ENCODE measurements at places on chromosomes 2 and 18.

DNA sequence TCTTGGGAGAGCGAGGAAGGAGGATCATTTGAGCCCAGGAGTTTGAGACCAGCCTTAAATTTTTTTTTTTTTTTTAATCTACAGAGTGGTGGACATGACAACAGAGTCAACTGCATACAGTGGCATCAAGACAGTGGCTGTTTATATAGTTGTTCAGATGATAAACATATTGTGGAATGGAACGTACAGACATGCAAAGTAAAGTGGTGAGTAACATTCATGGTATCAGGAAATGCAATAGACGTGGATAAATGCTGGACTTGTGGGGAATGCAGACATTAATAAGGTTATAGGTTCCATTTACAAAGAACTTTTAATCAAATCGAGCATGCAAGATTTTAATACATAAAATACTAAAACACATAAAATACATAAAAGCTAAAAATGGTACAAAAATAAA lies 11.9 kb downstream of the WDR43 start:
- DNase-seq: no peak

DNA sequence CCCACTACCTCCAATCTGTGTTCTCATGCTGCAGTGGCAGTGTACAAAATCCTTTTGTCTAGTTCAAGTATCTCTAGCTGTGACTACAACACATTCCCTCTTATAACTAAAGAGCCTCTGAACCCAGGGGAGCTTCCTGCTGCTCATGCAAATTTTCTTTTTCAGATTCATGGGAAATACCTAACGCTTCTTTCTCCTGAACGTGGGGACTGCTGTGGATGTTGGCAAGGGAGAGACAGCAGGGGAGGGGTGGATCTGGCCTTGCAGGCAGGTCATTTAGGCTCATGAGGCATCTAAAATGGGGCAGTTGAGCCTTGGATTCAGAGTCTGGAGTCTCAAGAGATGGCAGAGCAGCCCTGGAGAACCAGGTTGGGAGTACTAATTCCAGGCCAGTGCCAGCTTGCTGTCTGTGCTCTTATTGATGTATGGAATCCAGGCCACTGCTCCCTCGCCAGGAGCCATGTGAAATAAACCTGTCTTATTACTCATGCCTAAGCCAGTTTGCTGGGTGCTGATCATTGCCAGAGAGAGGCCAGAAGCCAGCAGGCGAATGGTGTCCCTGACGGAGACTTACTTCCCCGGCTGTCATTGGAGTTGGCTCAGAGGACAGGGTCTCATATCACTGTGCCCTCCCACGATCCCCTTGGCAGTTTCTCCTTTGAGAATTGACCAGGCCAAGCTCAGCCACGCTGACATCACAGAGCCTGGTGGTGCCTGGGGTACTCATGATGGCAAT lies 29.2 kb upstream of the TNP1 start:
- DNase-seq: no peak

- DNase-seq: no peak
Measured at GRCh38 chr18:28005164-28005563, 171.8 kb downstream of the CDH2 start.

DNA sequence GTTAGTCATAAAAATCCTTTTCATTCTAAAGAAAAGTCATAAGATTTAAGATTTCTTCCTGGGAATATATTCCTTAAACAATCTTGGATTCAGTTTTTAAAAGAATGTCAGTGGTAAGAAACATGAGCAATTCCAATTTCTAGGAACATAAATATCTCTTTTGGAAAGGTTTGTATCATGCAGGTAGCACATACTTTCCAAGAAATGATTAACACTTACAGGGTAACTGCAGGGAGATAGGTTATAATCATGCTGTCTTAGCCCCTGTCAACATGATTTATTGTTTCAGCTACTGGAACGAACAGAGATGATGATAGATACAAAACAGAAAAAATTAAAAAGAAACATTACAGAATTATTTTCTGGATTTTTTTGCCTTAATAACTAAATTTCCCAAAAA lies 1537.7 kb downstream of the LRP1B start:
- DNase-seq: no peak

DNA sequence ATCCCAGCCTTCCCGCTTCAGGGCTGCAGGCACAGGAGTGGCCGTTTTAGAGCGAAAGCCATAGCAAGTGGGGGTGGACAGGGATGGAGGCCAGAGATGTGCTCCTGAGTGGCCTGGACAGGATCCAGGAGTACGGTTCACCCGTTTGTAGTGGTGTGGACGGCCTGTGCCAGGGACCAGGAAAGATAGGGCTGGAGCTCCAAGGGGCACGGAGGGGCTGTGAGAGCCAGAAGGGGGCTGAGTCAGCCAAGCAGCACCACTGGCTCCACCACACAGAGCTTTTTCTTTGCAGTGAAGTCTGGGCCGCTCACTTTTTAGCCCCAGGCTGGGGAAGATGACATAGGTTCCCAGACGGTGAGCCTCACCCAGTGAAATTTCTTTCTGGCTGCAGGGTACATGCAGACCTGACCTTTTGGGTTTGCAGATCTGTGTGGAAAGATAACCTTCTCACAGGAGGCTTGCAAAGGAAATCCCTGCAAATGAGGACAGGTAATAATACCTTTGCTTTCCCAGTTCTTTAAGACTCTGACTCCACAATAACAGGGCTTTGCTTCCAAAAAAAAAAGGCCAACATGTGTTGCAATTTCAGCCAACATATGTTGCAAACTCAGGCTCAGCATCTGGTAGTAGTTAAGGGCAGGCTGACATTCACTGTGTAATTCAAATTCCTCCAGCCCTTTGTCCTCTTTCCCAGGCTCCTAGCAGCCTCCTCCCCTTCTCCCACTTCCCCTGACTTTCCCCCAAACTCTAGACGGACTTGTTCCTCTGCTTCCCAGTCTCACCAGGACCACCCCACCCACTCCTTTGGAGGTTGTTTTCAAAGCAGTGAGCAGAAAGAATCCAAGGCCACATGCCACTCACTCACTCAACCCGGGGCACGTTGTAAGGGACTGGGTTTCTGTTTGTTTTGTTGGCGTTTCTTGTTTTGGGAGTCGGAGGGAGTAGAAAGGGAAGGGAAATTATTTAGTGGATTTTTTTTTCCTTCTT lies 20.3 kb upstream of the LAPTM4A start:
- no peak for DNase-seq

DNA sequence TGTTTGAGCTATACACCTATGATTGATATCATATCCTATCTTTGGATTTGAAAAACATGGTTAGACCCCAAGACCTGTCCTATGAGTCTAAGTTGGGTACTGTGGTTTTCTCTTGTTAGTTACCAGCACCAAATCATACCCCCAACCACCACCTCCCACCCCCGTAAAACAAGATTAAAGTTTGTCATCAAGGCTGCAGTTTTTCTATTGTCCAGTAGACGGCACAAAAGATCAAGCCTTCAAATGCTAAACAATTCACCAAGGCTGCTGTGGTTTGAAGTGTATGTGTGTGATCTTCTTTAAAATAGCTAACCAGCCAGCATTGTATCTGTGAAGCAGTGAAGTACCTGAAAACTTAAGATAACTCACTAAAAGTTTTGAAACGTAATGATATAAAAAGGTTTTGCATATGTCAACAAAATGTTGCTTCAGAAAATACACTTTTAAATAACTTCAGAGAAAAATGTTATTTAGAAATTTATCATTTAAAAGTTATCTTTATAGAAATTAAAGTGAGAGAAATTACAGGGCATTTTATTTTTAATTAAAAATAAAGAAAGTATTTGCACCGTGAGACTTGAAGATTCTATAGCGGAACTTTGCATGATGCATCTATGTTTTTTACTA lies 5.8 kb upstream of the MEIS1 start:
- no peak for DNase-seq

- no peak for DNase-seq
Measured at GRCh38 chr2:9760902-9761228, 82.4 kb upstream of the TAF1B start.
